ENCODE measurements at places on chromosomes 2 and 18.

GRCh38 chr2:74819702-74820101 lies 14.2 kb upstream of the HK2 start:
- no peak for DNase-seq

DNA sequence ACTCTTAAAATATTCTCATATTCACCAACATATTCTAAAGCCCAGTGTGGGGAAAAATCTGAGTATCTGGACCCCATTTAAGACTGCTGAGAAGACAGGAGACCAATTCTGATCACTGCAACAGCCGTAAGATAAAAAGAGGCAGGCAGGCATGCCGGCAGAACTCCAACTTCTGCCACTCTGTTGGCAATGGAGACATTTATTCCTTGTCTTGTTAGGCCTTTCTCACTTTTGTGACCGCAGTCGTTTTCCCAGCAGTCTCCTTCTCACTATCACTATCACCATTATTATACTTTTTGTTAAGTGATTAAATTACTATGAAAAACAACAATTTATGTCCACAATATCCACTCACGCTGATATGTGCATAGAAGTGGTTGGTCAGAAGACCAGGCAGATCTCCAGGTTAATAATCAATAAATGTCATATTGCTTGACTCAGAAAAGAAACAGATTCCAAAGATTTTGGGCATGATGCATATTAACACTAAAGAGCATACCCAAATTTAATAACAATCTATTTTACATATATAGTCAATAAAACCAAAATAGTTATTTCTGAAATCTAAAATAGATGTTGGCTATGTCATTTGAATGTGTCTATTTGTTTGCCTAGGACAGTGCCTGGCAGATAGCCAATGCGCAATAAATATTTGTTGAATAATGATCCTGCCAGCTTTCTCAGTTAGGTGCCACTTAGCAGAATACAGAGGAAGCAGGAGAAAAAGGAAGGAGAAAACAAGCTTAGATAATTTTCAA lies 38.2 kb downstream of the SESTD1 start:
- no peak for DNase-seq

DNA sequence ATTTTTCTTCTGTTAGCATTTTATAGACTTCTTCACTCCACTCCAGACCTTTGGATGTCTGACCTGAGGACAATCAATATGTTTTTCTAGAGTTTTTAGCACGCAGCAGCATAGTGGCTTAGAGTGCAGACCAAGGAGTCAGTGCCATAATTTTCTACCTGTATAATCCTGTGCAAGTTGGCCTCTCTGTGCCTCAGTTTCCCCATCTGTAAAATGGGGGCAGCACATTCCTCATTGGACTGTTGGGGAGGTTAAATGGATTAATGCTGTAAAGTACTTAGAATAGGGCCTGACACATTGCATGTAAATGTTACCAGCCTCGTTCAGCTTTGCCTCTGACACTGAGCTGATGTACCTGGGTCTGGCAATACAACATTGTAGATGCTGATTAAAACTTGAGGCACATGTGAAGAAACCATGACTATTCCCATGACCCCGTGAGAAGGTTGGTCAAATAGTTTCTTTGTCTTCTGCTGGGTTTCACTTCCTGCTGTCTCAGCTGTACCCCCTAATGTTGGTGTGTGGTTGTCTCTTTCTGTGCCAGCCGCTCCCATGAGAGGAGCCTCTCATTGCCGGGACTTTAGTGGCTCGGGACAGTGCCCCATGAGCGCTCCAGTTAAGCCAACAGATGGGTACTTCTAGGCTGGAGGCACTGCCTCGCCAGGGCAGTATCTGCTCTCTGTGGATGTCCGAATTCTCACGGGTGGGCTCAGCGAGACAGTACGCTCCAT lies 125.3 kb downstream of the SH3RF3 start:
- DNase-seq: no peak

GRCh38 chr18:48326901-48327675 lies 82.1 kb downstream of the ZBTB7C start:
- no peak for DNase-seq
